ENCODE measurements at places on chromosomes 2 and 18.

- no peak for DNase-seq
Observed at GRCh38 chr2:133262893-133263292, 305.4 kb downstream of the NCKAP5 start.

- DNase-seq = no peak
Observed at GRCh38 chr2:217746808-217747207, 256.0 kb downstream of the TNS1 start.

DNA sequence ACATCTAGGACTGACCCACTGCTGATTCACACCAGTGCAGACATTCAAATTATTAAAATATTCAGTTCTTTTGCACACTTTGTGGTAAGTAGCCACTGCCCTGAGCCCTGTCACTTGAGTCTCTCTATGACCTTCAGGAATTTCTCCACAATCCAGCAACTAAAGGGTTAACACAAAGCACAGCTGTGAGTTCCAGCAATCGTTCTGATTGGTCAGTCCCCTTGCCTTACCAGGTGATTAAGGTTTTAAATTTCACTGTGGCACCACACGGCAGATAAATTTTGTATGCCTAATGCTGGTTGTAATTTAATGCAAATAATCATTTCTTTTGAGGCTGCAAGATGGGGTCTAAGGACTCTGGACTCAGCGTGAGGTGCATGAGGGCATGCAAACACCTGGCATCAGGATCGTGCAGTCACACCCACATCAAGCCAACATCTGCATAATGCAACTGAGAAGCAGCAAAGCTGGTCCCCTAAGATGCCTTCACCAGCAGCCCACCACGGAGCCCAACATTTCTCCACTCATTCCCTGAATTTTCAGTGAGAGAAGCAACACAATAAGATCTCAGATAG is 36.6 kb downstream of the SLC14A1 start:
- no peak for DNase-seq

DNA sequence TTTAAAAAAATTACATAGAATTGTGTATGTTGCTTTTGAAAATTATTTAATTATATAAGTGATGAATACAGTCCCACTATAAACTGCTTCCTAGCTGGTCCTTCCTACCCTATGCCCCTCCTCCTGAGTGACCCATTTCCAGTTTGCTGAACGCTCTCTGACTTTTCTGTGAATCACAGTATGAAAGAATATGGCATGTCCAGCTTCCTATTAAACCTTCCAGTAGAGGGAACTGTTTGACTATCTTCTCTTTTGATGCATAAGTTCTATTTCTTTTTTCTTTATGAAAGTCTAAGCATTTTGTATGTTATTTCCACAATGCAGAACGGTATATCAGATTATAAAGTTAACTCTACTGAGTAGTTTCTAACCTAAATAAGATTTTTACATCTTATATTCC is 41.3 kb downstream of the PSMG2 start:
- no peak for DNase-seq

DNA sequence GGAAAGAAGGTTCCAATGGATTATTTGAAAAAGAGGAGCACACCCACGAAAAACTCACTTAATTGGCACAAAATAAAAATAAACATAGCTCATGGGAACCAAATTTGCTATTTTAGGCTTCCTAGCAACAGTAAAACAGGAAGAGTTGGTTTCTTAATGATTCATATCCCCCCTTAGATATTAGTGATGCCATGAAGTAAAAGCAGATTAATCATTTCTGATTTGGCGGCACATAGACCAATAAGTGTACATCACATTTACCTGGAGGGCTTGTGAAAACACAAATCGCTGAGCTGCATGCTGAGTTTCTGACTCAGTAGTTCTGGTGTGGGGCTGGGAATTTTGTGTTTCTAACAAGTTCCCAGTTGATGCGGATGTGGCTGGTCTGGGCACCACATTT is 260.4 kb downstream of the SLC4A3 start:
- DNase-seq = no peak

DNA sequence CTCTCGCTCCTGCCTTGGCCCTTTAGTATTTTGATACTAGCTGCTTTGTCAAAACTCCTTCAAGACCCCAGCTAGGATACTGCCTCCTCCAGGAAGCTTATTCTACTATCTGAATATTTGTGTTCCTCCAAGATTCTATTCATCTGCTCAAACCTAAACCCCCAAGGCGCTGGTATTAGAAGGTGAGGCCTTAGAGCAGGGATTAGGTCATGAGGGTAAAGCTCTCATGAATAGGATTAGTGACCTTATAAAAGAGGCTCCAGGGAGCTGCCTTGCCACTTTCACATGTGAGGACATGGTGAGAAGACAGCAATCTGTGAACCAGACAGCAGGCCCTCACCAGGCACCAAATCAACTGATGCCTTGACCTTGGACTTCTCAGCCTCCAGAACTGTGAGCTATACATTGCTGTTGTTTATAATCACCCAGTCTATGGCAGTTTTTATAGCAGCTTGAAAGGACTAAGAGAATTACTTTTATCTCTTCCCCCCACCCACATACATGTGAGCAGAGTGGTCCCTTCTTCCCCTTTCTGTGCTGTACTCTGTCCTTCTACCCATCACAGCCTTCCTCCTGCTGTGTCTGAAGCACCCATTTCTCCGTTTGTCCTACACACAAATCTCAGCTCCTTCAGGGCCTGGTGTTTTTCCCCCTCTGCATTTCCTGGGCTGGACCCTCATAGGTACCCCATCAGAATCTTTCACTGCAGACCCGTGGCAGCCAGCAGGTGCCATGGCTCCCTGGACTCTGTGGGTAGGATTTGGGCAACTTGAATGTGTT is 54.5 kb downstream of the HS1BP3 start:
- DNase-seq = no peak

- DNase-seq = no peak
Observed at GRCh38 chr2:81858998-81859397, 1554.4 kb upstream of the LRRTM1 start.

DNA sequence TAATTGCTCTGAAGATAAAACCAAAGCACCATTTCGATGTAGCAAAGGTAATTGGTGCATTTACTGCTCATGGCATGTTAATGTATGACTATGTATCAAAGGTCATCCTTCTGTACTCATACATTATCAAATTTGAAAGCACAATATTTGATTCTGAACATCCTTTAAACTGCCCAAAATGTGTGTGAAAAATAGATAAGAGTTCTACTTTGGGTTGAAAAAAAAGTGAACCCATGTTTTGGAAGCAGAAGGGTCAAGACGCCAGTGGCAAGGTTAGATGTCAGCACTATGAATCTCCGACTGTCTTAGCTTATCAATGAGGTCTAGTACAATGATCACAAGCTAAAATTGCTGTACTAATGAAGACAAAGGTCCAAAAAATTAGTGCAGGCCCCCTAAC is 83.1 kb downstream of the LNPK start:
- no peak for DNase-seq

DNA sequence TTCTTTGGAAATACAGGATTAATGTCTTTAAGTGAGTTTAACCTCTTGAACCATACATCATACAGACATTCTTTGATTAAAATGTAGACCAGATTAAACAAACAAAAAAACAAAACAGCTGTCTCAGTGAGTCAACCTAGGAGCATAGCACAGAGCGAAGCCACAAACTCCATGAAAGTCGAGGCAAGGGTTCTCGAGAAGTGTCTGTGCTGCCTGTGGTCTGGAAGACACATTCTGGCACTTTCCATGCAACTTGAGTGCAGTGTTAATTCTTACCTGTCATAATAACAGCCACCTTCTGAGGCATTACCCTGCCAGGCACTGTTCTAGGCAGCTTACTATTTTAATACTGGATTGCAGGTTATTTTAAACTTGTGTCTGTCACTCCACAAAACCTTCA is 435.5 kb upstream of the MMADHC start:
- no peak for DNase-seq

- no peak for DNase-seq
Observed at GRCh38 chr2:26901326-26902183, 53.6 kb downstream of the DPYSL5 start.

GRCh38 chr18:22183698-22184170 is 14.3 kb downstream of the GATA6 start:
- DNase-seq = no peak

DNA sequence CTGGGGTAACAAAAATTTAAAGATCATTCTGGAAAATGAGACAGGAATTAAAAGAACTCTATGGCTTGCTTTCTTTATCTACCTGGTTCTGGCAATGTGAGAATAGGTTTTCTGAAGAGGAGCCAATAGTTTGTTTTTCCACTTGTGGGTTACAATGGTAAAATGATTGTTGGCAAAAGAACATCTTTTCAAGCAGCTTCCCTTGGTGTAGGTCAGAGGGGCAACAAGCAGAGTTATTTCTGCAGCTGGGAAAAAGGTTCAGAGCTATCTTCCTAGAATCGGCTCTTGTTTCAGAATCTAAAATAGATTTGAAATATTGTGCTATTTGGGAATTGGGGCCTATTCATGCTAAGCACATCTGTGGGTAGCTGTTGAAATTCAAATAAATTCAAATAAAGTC is 11.5 kb upstream of the TSPYL6 start:
- no peak for DNase-seq

DNA sequence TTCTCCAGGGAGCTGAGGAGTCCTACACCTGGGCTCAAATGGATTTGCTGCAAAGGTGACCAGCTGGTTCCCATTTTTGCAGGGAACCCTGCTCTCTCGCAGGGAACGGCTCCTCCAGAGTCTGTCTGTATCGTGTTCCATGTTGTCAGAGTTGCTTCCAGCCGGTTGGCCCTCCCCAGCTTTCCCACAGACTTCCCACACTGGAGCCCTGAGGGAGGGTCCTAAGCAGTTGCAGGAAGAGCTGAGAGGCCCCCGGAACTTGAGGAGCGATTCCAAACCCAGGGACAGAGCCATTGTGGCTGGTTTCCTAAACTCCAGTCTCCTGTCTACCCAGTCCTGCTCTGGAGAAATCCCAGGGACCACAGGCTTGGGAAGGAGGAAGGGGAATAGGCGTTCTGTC is 121.7 kb upstream of the PPP1CB start:
- no peak for DNase-seq

All from breast epithelium (tissue), 4 donors.